NCI-H1694 treated with DMSO at 0.1 percent for 48 hours (cell line): ENCODE measurements at places on chromosomes 11 and 22.

DNA sequence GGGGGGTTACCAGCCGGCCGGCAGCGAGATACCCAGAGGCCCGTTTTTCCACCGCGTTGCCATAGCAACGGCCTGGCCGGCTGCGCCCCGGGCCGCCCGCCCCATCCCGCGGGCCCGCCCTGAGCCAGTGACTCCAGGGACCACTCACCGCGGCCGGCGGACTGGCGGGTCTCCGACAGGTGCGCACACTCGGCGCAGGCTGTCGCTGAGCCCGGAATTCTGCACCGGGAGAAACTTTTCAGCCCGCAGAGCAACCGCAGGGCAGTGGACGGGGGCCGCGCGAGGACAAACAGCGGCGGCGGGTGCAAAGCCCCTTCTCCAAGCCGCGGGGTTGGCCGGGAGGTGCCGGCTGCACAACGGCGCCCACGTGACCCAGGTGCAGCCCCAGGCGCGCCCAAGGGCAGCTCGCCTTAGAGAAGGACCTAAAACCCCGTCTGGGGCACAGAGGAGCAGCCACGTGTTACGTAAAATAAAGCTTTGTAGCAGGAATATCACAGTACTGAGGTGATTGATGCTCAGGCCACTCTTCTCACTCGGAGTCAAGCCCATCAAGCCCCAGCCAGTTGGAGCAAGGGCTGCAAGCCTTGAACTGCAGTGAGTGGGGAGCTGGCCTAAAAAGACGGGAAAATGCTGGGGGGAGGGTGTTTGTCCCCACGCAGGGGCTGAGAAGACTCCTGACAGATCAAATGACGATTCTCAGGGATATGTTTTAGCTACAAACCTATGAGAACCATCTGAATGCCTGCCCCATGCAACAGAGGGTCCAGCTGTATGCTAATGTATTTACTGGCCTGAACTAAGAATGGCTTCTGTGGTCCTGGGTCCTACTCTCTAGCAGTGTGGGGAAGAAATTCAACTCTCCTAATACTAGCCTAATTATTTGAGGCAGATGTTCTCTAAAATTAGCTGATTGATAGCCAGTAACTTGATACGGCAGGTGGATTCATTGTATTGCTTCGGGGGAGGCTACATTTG, at the start of gene STK33:
Gene STK33, minus strand, starts transcription at position 294 of the 975 bp plus-strand sequence. CDS start 119,323 bp downstream, outside the sequence.
- DNase-seq = peak; percentile 19

DNA sequence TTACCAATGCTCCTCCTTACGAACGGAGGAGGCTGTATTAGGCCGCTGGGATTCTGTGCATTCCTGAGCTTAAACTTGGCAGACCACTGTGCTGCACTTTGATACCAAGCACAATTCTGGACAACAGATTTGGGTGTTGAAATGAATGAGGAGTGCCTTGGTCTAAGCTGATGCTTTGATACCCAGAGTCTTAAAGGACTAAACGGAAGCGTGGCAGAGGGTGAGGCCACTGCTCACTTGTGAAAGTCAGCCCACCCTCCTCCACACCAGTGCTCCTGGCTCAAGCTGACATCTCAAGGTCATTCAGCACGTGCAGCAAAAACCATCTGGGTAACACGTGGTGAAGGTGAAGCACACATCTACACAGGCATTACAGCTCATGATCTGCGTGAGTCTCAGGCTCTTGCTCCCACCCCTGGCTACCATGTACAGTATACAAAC, 85.9 kb downstream of the MICAL3 start:
- no peak for DNase-seq

GRCh38 chr11:46064221-46064620, 57.0 kb downstream of the PHF21A start:
- no peak for DNase-seq

DNA sequence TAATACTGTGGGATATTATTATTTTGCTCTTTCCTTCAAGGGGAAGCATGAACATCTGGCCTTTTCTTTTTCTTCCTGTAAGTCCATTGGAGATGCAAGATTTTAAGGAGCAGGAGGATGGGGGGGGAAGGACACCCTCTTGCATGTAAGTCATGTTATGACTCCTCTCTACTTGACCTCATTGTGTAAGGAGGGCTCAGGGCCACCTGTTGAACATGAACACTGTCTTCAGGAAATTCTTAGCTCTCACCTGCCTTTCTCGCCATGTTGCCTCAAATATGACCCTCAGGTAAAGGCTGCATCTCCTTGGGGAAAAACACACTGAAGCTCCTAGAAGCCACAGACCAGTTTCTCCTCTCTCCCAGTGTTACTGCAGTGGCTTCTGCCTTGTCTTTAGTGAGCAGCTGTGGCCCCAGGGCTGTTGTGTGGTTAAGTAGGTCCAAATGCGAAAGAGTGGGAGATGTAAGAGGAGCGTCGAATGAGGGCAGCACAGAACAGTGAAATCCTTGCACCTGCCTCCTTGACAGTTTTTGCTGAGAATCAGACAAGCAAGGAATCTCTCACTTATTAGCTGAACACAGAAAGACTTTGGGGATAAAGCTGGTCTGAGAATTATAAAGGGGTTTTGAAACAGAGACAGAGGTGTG, 1.3 kb upstream of the RAG1 start:
- no peak for DNase-seq

DNA sequence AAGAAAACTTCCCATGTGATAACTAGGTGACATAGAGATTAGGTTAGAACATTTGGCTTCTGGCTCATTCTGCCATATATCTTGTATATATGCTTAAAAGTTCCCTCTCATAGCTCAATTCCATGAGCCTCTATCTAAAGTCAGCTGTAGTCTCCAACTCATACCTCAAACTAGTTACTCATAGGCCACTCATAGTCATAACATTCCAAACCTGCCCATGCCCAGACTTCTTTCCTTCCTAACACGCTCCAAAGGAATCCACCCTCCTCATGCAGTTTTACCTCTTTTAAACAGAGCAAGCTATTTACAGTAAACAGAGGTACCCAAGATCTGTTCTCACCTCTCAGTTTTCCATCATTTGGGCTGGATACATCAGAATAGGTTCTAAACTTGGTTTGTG, 39.4 kb downstream of the GLYATL2 start:
- DNase-seq = no peak

GRCh38 chr11:64100782-64101353, 65.0 kb downstream of the MACROD1 start:
- DNase-seq = no peak

GRCh38 chr11:70826541-70827335, 425.6 kb downstream of the SHANK2 start:
- DNase-seq = peak; percentile 53

DNA sequence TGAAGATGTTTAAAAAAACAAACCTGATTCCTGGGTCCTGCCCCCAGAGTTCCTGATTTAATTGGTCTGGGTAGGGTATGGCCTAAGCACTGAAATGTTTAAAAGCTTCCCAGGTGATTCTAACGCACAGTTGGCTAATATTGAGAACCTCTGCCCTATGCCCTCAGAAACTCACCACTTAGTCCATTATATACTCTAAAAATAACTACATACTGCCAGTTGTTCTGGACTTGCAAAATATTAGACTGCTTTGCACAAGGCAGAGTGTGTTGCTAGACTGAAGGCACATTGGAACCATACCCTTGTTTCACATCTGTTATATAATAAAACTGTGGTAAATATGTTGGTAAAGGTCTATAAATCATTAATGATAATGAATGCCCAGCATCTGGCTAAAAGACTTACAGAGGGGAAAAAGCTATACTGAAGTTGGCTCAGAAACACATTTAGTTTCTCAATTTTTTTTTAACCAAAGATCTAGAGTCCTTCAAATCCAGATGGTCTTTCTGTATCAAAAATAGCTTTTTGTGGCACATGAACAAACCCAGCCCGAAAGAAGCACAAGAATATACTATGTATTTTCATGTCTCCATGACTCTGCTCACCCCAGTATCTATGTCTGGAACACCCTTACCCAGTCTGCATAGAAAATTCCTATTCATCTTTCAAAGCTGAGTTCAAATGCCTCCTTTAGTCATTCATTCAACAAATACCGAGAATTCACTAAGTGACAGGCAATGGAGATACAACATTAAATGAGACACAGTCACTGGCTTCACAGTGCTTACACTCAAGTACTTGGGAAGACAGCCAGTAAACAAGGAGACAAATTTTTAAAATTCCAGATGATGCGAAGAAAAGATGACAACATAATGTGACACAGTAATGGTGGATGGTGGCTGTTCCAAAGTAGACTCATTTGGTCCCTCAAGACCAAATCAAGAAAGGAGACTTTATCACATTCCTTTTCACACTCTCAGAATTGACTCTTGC, 44.1 kb downstream of the RBFOX2 start:
- DNase-seq = no peak

DNA sequence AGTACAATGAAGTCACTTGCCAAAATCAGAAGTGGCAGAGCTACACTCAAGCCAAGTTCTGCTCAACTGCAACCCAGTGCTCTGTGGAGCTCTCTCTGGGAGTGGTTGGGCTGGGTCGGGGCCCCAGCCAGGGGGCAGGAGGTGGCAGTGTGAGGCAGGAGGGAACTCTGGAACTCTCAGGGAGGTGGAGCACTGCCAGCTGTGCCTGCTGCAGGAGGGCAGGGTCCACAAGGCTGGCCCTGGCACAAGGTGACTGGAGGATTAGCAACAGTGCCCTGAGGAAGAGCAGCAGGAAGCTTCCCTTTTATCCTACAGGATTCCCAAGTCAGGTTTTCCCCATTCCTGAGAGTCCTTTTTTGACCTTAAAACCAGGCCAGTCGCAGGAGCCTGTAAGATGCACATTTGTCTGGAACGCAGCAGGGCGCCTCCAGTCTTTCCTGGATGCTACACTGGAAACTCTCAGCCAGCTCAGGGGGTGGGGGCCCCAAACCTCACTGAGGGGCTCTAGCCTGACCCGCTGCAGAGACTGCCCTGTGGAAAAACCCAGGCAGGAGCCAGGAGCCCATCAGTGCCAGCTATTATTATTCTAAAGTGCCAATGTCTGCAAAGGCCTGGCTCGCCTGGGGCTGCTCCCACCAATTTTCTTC, 31.8 kb downstream of the DKK3 start:
- no peak for DNase-seq

DNA sequence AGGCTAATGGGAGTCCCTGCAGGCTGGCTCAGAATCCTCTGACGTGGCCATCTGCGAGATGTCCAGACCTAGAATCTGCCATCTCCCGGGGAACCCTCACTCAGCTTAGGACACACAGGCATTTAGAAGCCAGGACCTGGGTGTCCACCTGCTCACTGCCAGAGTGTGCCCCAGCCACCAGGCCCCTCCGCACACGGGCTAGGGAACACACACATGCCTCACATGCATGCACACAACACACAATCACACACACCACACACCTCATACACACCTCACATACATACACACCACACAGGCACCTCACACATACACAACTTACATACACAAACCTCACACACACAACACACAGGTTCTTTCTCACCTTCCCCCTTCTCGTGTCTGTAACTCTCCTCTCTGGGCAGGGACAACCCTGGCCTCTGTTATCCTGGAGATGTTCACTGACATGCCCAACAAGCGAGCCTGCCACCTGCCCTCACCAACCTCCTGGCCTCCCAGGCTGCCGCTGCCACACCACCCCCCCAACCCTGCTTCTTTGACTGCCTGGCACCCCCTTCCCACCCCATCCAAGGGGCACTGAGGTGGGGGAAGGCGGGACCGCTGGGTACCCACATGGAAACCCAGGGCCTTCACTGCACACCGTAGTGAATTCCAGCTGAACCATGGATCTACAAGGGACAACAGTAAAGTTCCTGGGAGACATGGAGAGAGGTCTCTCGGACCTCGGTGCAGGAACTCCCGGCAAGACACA, 38.1 kb downstream of the GNB1L start:
- DNase-seq = no peak

GRCh38 chr22:23751441-23751996, 607 bp upstream of the ZNF70 start:
- no peak for DNase-seq

DNA sequence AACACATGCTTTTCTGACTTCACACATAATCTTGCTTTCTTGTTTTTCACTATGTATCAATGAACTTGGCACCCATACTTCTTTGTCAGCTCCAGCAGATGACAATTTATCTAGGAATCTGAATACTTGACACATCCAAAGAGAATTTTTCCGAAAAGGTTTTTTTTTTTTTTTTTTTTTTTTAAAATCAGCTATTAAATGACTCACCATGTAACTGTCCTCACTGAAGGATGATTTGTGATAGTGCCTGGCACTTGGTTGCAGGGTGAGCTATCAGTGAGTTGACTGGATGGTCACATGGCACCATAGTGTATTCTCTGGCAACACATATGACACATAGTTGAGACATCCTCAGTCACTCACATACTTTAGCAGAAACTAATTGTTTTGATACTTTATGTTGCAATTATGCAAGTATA, 133.4 kb upstream of the E2F8 start:
- no peak for DNase-seq

DNA sequence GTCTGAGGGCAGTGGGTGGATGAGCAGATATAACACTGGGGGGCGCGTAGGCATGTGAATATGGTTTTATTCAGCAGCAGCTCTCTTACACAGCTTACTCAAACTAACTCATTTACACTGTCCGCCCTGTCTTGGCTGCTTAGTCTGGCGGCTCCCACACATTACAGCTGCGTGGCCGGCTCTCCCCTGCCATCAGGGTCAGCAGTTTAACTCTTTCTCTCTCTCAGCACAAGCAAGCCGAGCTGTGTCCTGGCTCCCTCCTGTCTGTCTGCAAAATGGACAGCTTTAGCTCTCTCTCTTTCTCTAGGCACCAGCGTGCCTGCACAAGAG, 1310.1 kb upstream of the RAG2 start:
- DNase-seq = no peak
